Activated CD4-positive, alpha-beta T cell treated with anti-CD3 and anti-CD28 coated beads, Interleukin-2, amount 50 U/mL, for 4 hours (primary cell): ENCODE measurements at places on chromosomes 4 and X.

GRCh38 chrX:72714478-72714916 lies 391 bp upstream of the PHKA1 start:
- no peak for DNase-seq

DNA sequence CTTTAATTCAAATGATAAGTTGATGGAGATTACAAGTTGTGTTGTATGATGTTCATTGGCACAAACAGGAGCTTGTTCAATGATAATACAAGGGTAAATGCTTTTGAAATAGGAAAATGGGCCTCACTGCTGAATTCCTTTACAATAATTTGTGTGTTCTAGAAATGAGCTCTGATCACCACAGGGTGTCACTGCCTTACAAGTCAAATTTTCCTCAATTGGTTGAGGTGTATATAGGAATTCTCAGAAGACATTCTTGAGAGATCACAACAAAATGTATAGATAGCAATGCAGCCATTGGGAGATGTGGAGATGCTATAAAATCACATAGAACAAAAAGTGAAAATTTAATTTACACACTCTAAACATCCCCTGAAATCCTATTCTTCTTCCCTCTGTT lies 49.6 kb downstream of the KLF8 start:
- no peak for DNase-seq

DNA sequence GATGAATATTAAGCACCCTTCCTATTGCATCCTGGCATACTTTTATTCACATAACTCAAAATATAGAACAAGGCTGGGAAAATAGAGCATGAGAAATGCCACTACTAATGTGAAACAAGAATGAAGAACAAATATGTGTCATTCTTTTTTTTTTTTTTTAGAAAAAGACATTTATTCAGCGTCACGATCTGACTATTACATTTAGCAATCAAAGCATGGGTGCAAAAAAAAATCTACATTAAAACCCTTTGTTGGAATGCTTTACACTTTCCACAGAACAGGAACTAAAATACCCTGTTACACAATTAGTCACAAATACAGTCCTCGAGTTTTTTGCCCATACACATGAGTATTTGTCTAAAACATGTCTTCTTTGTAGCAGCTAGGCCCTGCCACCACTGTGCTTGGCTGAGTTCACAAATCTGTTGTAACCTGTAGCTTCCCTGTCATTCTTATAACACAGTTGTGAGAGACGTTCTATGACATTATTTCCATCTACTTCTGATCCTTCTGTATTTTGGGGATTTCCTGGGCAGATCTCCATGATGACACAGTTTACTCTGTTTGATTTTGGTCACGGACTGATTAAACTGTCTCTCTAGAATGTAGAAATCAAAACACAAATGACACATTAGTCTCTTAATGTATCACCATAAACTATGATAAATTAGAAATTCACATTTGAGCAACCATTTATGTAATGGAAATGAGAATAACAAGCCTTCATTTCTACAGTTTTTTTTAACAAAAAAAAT lies 9.4 kb upstream of the TET2 start:
- no peak for DNase-seq

- DNase-seq = peak; percentile 44
These were observed 626 bp downstream of the TBC1D1 start for GRCh38 chr4:37891260-37892159.

- DNase-seq = no peak
These were observed 77.5 kb downstream of the INTS12 start for GRCh38 chr4:105630670-105631655.

DNA sequence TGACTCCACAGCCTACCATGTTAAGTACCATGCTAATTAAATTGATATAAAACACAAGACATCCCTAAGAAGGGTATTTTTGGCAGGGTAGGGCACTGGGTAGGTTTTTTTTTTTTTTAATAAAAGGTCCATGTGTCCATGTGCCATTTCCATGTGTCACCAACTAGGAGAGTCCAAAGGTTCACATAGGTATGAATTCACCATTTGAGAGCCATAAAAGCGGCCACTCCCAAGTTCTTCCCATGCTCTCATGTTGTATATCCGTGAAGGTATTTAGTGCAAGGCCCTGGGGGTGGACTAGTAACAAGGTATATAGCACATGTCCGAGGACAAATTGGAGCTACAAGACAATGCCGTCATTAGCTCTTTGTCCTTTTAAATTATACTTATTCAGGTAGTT lies 107.3 kb downstream of the PDE5A start:
- no peak for DNase-seq

- no peak for DNase-seq
These were observed 39.0 kb downstream of the TBC1D19 start for GRCh38 chr4:26622913-26623312.
